ENCODE measurements at places on chromosomes 5 and 9. TPM values are rescaled to one million over a fixed set of nuclear protein-coding genes. Genes with fewer than 3 reads are reported as not detected.

NRG2 gene
- 4.0 TPM for total RNA-seq

PCDHGA9 gene
- total RNA-seq, result 7.2 TPM

MYORG gene
- 6.7 TPM for total RNA-seq

SPATA31C1 gene
- not detected for total RNA-seq

GLRA1 gene
- not detected for total RNA-seq

TBC1D13 gene
- 20.1 TPM for total RNA-seq

SLC34A3 gene
- total RNA-seq, result not detected

ANKRD34B gene
- total RNA-seq, result not detected

SLC6A3 gene
- not detected for total RNA-seq

- no peaks in the 10 kb centered on the region for H3K27me3 ChIP-seq
- DNase-seq, result no peak
- no peaks in the 10 kb centered on the region for H3K36me3 ChIP-seq
- no peak overlapping the region for H3K4me3 ChIP-seq
- H3K4me1 ChIP-seq, result peaks cover 16% of the 10 kb centered on the region
- H3K27ac ChIP-seq, result no peak overlapping the region
Measured at GRCh38 chr9:120882935-120883607, 6.1 kb upstream of the PHF19 start.

GRCh38 chr9:79694676-79695400, 123.1 kb downstream of the TLE4 start:
- DNase-seq, result no peak
- H3K36me3 ChIP-seq, result no peaks in the 10 kb centered on the region
- no peaks in the 10 kb centered on the region for H3K27me3 ChIP-seq
- no peak overlapping the region for H3K27ac ChIP-seq
- peaks cover 11% of the 10 kb centered on the region for H3K4me1 ChIP-seq

GRCh38 chr9:105457560-105458294, 9.9 kb downstream of the FSD1L start:
- no peaks in the 10 kb centered on the region for H3K36me3 ChIP-seq
- peak; percentile 48 for DNase-seq
- peak overlapping the region; percentile 26 for H3K4me3 ChIP-seq

GRCh38 chr5:141828162-141828561, 50.0 kb downstream of the PCDH1 start:
- H3K27me3 ChIP-seq, result peaks cover 5% of the 10 kb centered on the region
- H3K36me3 ChIP-seq, result no peaks in the 10 kb centered on the region
- H3K4me3 ChIP-seq, result no peak overlapping the region
- H3K4me1 ChIP-seq, result peaks cover 8% of the 10 kb centered on the region
- DNase-seq, result no peak

- no peaks in the 10 kb centered on the region for H3K36me3 ChIP-seq
- no peaks in the 10 kb centered on the region for H3K4me1 ChIP-seq
- no peaks in the 10 kb centered on the region for H3K27me3 ChIP-seq
- H3K27ac ChIP-seq, result no peak overlapping the region
Measured at GRCh38 chr9:24590432-24590831, 44.7 kb upstream of the IZUMO3 start.

DNA sequence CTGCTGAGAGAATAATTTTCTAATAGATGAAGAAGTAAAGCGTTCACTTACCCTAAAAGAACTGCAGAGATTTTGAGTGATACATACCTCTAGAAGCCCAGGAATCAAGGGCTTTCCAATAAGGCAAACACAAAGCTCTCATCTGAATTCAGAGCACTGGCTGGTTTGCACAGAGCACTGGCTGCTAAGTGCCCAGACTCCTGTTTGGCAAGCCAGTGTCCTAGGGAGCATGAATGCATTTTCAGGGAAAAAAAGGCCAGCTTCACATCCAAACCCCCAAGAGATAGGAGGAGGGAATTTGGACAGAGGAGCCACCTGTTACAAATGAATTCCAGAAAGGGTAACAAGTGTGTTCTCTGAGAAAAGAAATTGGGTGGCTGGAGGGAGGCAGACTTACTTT, 65.3 kb downstream of the ARSB start:
- H3K27ac ChIP-seq, result no peak overlapping the region
- no peak overlapping the region for H3K4me3 ChIP-seq
- no peaks in the 10 kb centered on the region for H3K27me3 ChIP-seq

DNA sequence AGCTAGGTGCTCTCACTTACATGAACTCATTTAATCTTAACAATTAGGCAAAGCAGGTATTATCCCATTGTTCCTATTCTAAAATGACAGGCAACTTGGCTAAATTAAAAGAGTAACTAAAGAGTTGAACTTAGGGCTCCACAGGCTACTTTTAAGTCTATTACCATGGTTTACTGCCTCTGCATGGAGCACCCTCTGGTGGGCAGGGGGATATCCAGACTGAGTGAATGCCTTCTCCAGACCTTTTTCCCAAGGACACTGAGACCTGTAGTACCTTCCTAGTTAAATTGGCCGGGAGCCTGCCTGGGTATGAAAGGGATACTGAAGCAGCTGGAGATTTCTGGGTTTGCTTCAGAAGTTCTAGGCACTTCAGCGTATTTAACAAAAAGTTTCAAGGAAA, 238.1 kb downstream of the ELAVL2 start:
- H3K4me1 ChIP-seq, result no peaks in the 10 kb centered on the region
- H3K36me3 ChIP-seq, result no peaks in the 10 kb centered on the region
- H3K4me3 ChIP-seq, result no peak overlapping the region
- no peak for DNase-seq
- no peaks in the 10 kb centered on the region for H3K27me3 ChIP-seq

GRCh38 chr9:347667-348292, 133.1 kb downstream of the DOCK8 start:
- no peaks in the 10 kb centered on the region for H3K36me3 ChIP-seq
- H3K4me3 ChIP-seq, result no peak overlapping the region
- no peaks in the 10 kb centered on the region for H3K4me1 ChIP-seq
- H3K27ac ChIP-seq, result no peak overlapping the region
- no peak for DNase-seq
- H3K27me3 ChIP-seq, result peaks cover 3% of the 10 kb centered on the region

- H3K36me3 ChIP-seq, result no peaks in the 10 kb centered on the region
- DNase-seq, result no peak
- no peak overlapping the region for H3K4me3 ChIP-seq
- no peak overlapping the region for H3K27ac ChIP-seq
- no peaks in the 10 kb centered on the region for H3K27me3 ChIP-seq
- no peaks in the 10 kb centered on the region for H3K4me1 ChIP-seq
Measured at GRCh38 chr5:39977066-39977655, 552.4 kb upstream of the DAB2 start.

- no peaks in the 10 kb centered on the region for H3K27me3 ChIP-seq
- peaks cover 11% of the 10 kb centered on the region for H3K4me1 ChIP-seq
- H3K27ac ChIP-seq, result no peak overlapping the region
- no peaks in the 10 kb centered on the region for H3K36me3 ChIP-seq
- DNase-seq, result no peak
Measured at GRCh38 chr5:109450129-109450877, 40.5 kb upstream of the PJA2 start.

- no peak for DNase-seq
- peaks cover 42% of the 10 kb centered on the region for H3K4me1 ChIP-seq
- H3K4me3 ChIP-seq, result no peak overlapping the region
- no peak overlapping the region for H3K27ac ChIP-seq
Measured at GRCh38 chr9:130658893-130659698, 5.3 kb upstream of the PRDM12 start.

DNA sequence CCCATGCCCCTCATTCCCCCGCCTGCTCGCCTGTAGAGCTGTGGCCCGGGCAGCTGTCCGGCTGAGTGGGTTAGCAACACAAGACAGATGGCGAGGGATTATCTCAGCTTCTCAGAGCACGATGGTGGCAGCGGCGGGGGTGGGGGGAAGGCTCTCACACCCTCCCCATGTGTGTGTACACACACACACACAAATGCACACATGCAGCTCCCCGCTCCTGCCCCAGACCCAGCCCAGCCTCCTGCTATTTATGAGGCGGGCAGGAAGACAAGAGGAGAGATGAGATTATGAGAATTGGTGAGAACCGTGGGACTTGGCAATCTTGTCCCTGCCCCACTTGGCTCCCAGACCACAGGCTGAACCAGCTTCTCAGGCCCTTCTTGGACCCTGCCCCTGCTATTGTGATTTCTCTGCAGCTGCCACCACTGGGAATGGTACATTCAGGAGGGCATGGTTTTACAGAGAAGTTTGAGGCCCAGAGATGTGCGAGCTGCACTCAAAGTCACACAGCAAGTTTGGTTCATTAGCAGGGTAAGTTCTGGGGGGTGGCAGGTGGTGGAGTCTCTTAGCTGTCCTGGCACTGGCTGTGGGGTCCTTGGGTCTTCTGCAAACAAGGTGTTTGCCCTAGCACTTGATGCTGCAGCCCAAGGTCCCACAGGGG, 51.0 kb upstream of the PSD2 start:
- H3K4me1 ChIP-seq, result peaks cover 35% of the 10 kb centered on the region
- H3K27me3 ChIP-seq, result peaks cover 28% of the 10 kb centered on the region
- H3K36me3 ChIP-seq, result no peaks in the 10 kb centered on the region
- no peak overlapping the region for H3K4me3 ChIP-seq
- no peak for DNase-seq
- H3K27ac ChIP-seq, result no peak overlapping the region

DNA sequence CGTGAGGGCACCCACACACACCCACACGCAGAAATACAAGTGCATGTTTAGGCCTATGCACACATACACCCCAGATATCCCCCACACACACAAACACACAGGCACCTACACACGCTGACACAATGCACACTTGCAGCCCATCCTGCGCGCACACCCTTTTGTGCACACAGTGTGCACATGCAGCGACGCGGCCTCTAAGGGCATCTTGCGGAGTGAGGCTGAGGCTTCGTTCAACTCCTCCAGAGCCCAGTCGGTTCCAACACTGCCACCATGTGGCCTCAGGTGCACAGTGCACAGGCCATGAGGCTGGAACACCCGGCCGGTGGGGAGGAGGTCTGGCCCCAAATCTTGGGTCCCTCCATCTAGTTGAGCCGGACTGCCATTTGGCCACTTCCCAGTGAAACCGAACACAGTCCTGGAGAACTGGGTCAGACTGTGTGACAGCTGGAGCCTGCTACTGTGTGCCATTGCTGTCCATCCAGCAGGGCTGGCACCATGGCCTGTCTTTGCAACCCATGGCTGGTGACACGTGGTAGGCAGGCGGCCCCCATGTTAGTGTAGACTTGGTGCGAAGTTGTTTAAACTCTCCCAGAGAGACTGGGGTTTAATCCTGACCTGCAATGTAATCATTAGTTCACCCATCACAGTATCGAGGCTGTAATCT, 97.7 kb upstream of the MVB12B start:
- DNase-seq, result peak; percentile 71
- no peaks in the 10 kb centered on the region for H3K4me1 ChIP-seq
- peaks cover 35% of the 10 kb centered on the region for H3K27me3 ChIP-seq

GRCh38 chr5:88830567-88830966, 52.4 kb downstream of the MEF2C start:
- H3K27me3 ChIP-seq, result no peaks in the 10 kb centered on the region
- H3K4me3 ChIP-seq, result no peak overlapping the region
- no peak for DNase-seq
- peaks cover 94% of the 10 kb centered on the region for H3K4me1 ChIP-seq
- no peaks in the 10 kb centered on the region for H3K36me3 ChIP-seq

GRCh38 chr5:79201206-79201605, 34.7 kb upstream of the JMY start:
- no peaks in the 10 kb centered on the region for H3K27me3 ChIP-seq
- H3K27ac ChIP-seq, result no peak overlapping the region
- DNase-seq, result no peak
- H3K36me3 ChIP-seq, result no peaks in the 10 kb centered on the region

DNA sequence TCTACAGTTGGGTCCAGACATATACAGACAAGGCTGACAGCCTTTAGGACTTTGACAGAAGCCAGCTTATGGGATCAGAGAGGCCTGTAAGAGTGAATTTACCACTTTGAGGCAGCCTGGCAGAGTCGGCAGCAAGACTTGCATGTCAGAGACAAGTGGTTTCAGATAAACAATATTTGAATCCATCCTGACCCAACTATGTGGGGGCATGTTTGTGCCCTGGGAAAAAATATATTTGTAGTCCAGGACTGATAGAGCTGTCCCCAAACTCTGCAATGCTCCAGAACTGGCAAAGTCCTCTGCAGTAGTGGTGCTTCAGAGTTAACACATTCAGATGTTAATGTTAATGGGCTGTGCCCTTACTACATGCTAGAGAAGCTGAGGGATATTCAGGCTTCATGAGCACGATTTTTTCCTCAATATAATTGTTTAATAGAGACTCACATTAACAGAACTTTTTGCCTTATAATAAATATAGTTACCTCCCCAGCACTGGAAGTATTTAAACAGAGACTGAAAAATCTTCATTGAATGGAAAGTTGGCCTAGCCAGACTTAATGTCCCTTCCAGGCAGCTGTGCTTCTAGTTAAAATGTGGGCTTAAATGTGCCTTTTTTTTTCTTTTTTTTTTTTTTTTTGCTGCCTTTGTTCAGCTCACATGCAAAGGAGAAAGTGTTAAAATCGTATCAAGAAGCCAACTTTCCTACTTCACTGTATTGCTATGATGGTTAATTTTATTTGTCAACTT, 42.9 kb downstream of the FEM1C start:
- H3K27me3 ChIP-seq, result no peaks in the 10 kb centered on the region
- no peaks in the 10 kb centered on the region for H3K36me3 ChIP-seq
- H3K27ac ChIP-seq, result peak overlapping the region; percentile 36
- peak; percentile 21 for DNase-seq
- no peaks in the 10 kb centered on the region for H3K4me1 ChIP-seq
- no peak overlapping the region for H3K4me3 ChIP-seq

DNA sequence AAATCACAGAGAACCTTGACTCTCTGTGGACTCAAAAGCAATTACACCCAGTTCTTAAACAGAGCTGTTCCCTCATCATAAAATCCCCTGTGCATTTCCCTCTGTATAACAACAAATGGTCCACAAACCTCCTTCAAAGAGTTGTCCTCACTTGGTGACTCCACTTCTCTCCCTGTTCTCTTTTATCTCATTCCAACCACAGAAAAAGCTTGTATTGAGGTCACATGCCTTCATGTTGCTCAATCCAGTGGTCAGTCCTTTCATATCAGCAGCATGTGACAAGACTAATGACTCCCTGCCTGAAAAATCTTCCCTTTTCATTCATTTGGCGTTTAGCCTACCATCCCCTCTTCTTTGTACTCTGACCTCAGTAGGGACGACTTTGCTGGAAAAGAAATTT, 158.0 kb downstream of the DEPDC1B start:
- no peak for DNase-seq
- no peak overlapping the region for H3K4me3 ChIP-seq
- peak overlapping the region; percentile 42 for H3K27ac ChIP-seq
- H3K36me3 ChIP-seq, result no peaks in the 10 kb centered on the region

DNA sequence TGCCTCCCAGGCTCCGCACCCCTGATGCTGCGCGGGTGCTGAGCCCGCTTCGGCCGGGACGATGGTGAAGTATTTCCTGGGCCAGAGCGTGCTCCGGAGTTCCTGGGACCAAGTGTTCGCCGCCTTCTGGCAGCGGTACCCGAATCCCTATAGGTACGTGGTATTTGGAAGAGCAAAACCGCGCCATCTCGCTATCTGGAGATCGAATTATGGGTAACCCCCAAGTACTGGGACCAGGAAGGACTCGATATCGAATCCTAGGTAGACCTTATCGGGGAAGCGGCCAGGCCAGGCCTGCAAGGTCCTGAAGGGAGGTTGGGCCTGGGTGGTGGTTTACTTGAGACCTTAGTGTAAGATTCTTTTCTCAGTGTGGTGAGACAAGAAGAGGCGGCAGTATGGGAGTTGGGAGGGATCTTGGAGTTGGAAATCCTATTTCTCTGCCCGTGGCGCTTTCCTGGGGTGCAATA, 359 bp downstream of the PRELID1 start:
- peaks cover 52% of the 10 kb centered on the region for H3K4me1 ChIP-seq
- no peak for DNase-seq
- H3K27me3 ChIP-seq, result no peaks in the 10 kb centered on the region
- peak overlapping the region; percentile 90 for H3K27ac ChIP-seq
